ENCODE measurements at places on chromosomes 7 and 10. TPM values are rescaled to one million over a fixed set of nuclear protein-coding genes. Genes with fewer than 3 reads are reported as not detected.

COL1A2 gene
- total RNA-seq: not detected

DNA sequence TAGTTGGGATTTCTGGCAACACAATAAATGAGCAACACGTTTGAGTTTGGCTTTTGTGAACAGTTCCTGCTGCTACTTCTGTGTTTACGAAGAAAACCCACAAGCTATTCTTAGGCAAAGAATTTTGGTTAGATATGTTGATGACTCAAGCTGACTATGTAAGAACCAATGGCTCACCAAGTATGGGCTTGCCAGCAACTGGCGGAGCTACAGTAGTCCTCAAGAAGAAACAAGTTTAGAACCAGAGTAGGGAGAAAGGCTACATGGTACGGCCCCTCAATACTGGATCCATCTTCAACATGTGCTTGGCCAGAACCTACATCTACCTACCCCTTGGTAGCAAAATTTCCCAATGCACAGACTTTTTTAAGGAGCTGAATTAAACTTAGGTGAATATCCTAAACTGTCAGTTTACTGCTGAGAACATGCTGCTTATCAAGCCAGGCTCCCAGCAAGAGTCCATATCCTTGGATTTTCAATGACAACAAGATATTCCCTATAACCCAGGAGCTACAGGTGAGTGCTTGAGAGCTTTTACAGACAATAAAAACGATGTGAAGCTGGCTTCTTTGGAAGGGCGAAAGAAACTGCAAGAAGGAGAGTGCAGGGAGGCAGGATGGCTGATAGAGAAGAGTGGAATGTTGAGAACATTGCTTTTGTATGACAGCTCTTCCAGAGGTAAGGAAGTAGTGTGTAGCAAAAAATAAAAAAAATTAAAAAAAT is 74.3 kb upstream of the ASAH2 start:
- H3K27ac ChIP-seq: no peak overlapping the region
- H3K27me3 ChIP-seq: no peaks in the 10 kb centered on the region
- H3K4me1 ChIP-seq: no peaks in the 10 kb centered on the region
- peaks cover 5% of the 10 kb centered on the region for H3K36me3 ChIP-seq
- no peak for DNase-seq

- H3K36me3 ChIP-seq: no peaks in the 10 kb centered on the region
- no peaks in the 10 kb centered on the region for H3K27me3 ChIP-seq
- DNase-seq: no peak
Measured at GRCh38 chr7:43570688-43571365, 12.1 kb upstream of the STK17A start.

CALHM1 gene
- total RNA-seq: 0.57 TPM

DNA sequence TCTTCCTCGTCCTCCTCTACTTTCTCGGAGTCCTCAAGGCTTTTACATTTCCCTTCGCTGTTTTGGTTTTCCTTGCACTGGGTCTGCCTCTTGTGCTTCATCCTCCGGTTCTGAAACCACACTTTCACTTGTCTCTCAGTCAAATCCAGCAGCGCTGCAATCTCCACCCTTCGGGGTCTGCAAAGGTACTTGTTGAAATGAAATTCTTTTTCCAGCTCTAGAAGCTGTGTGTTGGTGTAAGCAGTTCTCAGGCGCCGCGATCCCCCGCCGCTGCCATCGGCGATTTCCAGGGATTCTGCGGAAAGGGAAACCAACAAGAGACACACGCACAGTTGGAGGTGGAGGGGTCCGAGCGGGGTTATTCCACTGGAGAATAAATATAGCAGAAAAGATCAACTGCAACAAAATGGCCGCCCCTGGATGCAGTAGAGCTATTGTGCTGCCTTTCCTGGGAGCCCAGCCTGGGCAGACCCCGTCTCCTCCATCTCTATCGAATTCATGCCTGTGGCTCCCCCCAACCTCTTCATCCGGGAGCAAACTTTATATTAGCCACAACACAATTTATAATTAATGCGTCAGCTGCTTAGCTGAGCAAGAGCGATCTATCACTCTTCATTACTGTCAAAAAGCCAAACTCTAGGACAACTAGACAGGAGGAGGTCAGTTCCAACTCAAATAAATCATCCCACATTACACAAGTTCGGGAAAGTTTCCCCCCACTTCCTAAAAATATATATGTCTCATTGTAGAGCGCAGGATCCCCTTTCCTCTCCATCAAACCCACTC is 1.1 kb downstream of the HOXA2 start:
- H3K4me3 ChIP-seq: no peak overlapping the region
- H3K4me1 ChIP-seq: peaks cover 34% of the 10 kb centered on the region
- no peak for DNase-seq
- no peak overlapping the region for H3K27ac ChIP-seq
- H3K27me3 ChIP-seq: peaks cover 30% of the 10 kb centered on the region

DNA sequence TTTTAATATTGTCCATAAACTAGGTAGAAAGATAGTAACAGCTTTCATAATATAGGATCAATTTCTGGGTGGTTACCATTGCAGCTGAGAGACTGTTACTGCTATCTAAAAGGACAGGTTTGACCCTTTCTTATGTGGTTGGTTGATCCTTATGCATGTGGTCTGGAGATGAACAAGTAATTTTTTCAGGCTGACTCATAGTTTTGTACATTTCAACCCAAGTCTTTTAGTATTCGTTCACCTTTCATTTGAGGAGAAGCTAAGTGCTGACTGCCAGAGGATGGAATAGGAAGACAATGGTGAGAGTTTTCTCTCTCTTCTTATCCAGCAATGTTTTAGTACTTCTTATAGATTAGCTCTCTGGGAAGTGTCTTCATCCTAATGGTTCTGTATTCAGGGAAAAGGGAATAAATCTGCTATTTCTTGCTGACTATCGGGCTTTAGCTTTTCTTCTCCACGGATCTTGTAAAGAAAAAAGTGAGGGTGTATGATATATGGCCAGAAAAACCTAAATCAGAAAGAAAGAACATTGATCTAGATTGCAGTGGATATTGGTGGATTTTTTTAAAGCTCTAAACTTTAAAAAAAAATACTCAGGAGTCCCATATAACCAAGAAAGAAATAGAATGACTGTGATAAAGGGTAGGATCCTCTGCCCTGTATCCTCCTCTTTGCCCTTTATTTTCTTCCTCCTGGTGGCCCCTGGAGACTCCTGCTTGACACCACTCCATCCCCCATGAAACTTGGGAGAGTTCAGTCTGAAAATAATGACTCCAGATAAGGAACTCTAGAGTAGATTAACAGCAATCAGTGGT is 88.0 kb downstream of the CPED1 start:
- no peak overlapping the region for H3K27ac ChIP-seq
- H3K36me3 ChIP-seq: no peaks in the 10 kb centered on the region
- no peaks in the 10 kb centered on the region for H3K27me3 ChIP-seq
- H3K4me3 ChIP-seq: no peak overlapping the region
- no peaks in the 10 kb centered on the region for H3K4me1 ChIP-seq

DNA sequence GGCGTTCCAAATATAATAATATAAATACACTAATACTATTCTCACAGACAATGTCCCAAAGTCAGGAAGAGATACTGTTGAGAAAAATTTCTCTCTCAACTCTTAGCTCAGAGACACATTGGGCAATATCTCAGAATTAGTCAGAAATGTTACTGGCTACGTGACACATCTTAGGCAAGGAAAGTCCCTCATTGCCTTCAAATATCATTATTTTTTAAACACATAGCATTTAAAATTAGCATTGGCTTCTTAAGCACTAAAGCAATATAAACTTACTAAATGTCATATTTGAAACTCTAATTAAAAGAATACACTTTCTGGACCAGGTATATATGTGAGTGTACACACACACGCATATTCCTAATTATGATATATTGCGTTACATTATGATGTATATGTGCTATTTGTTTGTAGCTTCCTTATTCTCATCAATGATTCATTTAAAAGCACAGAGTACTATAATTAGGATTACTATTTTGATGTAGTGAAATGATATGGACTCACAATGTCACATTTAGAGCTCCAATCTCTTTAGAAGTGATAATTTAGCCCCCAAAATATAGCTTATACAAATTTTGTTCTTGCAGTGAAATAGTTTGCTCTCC is 255.8 kb downstream of the TWIST1 start:
- H3K4me3 ChIP-seq: no peak overlapping the region
- no peaks in the 10 kb centered on the region for H3K36me3 ChIP-seq
- DNase-seq: no peak

- H3K36me3 ChIP-seq: no peaks in the 10 kb centered on the region
- no peak for DNase-seq
- H3K4me3 ChIP-seq: no peak overlapping the region
- H3K27me3 ChIP-seq: peaks cover 2% of the 10 kb centered on the region
- H3K4me1 ChIP-seq: no peaks in the 10 kb centered on the region
Measured at GRCh38 chr10:78461333-78461732, 427.7 kb downstream of the RPS24 start.

NOLC1 gene
- total RNA-seq: 47.5 TPM

DNA sequence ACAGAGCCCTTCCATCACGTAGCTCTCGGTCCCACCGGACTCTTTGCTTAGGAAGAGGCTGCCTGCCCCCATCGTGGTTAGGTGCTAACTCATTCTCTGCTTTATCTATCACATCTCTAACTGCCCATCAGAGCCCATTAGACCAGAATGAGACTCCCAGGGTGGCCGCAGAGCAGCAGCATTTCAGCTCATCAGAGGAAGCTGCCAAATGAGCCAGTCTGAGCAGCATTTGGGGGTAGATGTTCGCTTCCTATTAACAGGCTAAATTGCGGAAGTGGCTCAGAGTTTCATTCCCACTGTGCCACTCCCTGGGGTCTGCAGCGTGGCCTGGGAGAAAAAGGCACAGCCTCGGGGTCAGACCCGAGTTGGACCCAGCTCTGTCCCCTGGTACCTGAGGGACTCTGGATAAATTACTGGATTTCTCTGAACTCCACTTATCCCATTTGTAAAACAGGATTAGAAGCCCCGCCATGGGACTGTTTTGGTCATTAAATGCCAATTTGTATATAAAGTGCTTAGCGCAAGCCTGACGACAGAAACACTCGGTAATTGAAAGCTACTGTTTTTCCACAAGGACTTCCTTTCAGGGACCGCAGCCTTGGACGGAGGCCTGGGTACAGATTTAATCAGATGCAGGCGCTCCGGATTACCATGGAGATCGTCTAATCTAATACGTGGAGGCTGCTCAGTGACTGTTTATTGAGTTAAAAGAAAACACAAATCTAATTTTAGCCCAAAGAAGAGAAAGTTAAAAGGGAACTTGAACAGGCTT is 73.8 kb upstream of the PRLHR start:
- H3K4me1 ChIP-seq: peaks cover 13% of the 10 kb centered on the region
- H3K36me3 ChIP-seq: peaks cover 4% of the 10 kb centered on the region
- H3K27me3 ChIP-seq: peaks cover 2% of the 10 kb centered on the region
- peak; percentile 17 for DNase-seq

DNA sequence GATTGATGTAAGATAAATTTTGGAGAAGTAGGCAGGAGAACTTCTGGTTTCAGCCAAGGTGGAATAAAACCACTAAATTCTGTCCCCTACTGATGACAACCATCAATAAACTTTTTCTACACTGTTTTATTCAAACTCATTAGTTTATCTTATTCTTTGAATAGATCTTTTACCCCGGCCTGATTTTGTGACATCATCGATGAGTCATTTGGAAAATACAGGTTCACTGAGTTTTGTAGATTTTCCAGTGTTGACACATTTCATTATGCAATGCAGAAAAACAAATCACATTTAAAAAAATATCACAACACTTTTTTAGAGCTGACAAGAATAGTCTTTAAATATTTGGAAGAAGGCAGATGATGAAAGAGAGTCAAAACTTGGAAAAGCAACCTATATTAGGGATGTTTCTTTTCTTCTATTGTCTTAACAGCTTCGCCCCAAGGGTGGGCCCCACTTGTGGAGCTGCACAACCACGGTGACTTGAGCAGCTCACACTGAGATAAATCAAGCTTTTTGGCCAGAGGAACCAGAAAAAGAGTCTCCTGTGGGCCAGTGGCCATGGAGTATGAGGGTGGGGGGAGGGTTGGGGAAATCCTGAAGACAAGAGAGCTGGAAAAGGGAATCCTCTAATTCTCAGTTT is 112.8 kb downstream of the PTEN start:
- DNase-seq: no peak
- no peak overlapping the region for H3K4me3 ChIP-seq
- H3K36me3 ChIP-seq: no peaks in the 10 kb centered on the region
- H3K27me3 ChIP-seq: no peaks in the 10 kb centered on the region

CUL2 gene
- 33.5 TPM for total RNA-seq

DNA sequence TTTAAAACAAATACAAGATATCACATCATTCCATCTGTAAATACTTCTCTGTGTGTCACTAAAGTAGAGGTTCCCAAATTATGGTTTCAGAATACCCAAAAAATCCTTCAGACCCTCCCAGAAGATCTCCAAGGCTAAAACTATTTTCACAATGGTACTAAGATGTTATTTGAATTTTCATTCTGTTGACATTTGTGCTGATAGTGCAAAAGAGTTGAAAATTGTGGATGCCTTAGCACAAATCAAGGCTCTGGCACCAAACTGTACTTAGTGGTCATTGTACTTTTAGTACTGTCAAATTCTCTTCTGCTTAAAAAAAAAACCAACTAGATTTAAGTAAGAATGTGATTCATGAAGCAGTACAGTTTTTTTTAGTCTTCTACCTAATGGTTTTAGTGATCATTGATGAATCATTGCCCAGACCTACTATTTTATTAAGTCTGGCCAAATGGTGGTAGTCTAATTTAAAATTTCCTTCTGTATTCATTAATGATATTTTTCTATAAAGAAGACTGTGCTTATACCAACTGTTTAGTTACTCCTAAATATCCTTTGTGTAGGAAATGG is 50.5 kb downstream of the TPST1 start:
- no peaks in the 10 kb centered on the region for H3K4me1 ChIP-seq
- H3K27ac ChIP-seq: no peak overlapping the region
- H3K4me3 ChIP-seq: no peak overlapping the region
- H3K36me3 ChIP-seq: no peaks in the 10 kb centered on the region

AKR1C8 gene
- 7.2 TPM for total RNA-seq

- no peak overlapping the region for H3K27ac ChIP-seq
- no peaks in the 10 kb centered on the region for H3K27me3 ChIP-seq
- H3K4me3 ChIP-seq: no peak overlapping the region
- H3K4me1 ChIP-seq: no peaks in the 10 kb centered on the region
- DNase-seq: no peak
- H3K36me3 ChIP-seq: no peaks in the 10 kb centered on the region
Measured at GRCh38 chr7:153452661-153453060, 599.5 kb upstream of the DPP6 start.

GRCh38 chr7:26625286-26625685 is 239.1 kb downstream of the SKAP2 start:
- no peaks in the 10 kb centered on the region for H3K36me3 ChIP-seq
- H3K27me3 ChIP-seq: no peaks in the 10 kb centered on the region
- H3K27ac ChIP-seq: no peak overlapping the region
- no peaks in the 10 kb centered on the region for H3K4me1 ChIP-seq
- no peak for DNase-seq

Measured in natural killer cell (primary cell).